ENCODE measurements at places on chromosomes 2 and 18. TPM values are rescaled to one million over a fixed set of nuclear protein-coding genes. Genes with fewer than 3 reads are reported as not detected.

Gene SULT1C2
- total RNA-seq = 1.2 TPM

Gene KLHL41
- 0.68 TPM for total RNA-seq

GRCh38 chr2:226184940-226185615 lies 614.5 kb downstream of the IRS1 start:
- H3K4me1 ChIP-seq = peaks cover 9% of the 10 kb centered on the region
- DNase-seq = no peak
- H3K27ac ChIP-seq = no peak overlapping the region
- no peak overlapping the region for H3K4me3 ChIP-seq
- H3K36me3 ChIP-seq = no peaks in the 10 kb centered on the region
- H3K27me3 ChIP-seq = no peaks in the 10 kb centered on the region

DNA sequence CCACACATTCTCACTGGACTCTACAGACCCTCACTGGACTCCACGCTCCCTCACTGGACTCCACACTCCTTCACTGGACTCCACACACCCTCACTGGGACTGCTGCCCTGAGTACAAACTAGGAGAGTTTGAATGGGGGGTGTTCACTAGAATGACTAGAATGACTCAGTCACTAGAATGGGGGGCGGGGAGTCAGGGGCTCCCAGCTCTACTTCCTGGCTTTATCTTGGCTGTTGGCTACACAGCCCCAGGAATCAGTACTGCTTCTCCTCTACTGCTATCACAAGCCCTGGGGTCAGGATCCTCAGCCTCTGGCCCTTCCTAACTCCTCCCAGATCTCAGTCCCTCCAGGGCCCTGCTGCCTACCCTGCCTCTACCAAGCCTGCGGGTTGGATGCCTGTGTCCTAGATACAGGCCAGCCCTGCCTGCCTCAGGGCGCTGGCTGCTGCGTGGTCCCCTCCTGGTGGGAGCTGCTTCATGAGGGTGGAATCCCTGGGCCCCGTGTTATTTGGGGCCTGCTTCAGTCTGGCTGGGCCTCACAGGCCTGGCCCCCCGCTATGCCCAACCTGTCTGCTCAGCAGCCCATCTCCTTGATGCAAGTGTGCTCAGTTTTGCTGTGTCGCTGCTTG lies 7.8 kb downstream of the PTMA start:
- H3K36me3 ChIP-seq = peaks cover 32% of the 10 kb centered on the region
- no peak overlapping the region for H3K4me3 ChIP-seq
- no peak for DNase-seq
- no peaks in the 10 kb centered on the region for H3K27me3 ChIP-seq
- H3K27ac ChIP-seq = no peak overlapping the region

- no peak overlapping the region for H3K4me3 ChIP-seq
- no peak overlapping the region for H3K27ac ChIP-seq
- no peaks in the 10 kb centered on the region for H3K27me3 ChIP-seq
- DNase-seq = peak; percentile 41
- no peaks in the 10 kb centered on the region for H3K4me1 ChIP-seq
Observed at GRCh38 chr2:1664698-1665097, 79.6 kb downstream of the PXDN start.
